ENCODE measurements at places on chromosomes 16 and 17.

- DNase-seq: no peak
These were observed 189.1 kb upstream of the ANKFN1 start for GRCh38 chr17:55964191-55964590.

DNA sequence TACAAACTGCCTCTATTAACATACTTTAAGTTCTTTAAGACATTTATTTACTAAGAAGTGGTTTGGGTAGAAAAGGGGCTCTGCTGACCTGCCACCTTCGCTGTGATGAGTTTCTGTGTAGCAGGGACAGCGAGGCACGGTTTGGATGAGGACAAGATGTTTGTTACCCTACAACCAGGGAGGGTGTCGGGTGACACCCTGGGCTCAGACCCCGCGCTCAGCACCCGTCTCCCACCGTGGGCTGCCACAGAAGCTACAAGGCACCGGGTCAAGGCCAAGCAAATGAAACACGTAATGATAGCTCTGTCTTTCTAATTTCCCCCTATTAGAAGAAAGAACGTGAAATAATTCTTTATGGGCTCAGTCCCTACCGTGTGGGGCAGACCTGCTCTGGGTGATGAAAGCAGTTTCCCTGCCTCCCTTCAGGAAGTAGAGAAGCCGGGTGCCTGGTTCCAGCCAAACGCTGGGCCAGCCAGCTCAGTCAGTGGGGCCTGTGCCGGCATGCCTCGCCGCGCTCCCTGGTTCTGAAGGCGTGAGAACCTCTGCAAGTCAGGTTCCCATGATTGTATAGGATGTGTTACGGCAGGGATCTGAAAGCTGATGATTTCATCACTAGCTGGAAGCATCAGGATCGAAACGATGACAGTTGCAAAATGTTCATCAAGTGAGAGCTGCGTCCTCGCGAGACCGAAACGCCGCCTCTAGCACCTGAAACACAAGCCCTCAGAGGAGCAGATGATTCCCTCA, 3.9 kb downstream of the ZNF750 start:
- DNase-seq: no peak

DNA sequence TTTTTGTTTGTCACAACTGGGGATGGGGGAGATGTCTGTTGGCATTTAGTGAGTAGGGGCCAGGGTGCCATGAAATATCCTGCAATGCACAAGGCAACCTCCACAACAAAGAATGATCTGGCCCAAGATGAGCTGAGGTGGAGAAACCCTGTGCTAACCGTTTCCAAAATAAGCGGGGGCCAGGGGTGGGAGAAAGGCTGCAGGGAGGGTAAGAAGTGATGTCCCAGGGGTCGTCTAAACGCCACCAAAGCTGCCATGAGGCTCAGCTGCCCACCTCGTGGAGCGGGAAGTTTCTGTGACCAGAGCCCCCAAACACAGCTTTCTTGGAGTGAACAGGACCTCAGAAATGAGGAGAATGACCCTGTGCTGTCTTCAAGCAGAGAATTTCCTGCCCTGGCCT, 76.5 kb upstream of the CDH5 start:
- DNase-seq: no peak

GRCh38 chr16:85576944-85577343, 36.2 kb upstream of the GSE1 start:
- no peak for DNase-seq

GRCh38 chr17:59829217-59830006, 63.3 kb downstream of the TUBD1 start:
- no peak for DNase-seq

- DNase-seq: no peak
These were observed at the start of gene B4GALNT2 for GRCh38 chr17:49132699-49133364. TSS of gene B4GALNT2 (plus strand) at chr17:49132769. CDS start at chr17:49132793, 24 bp downstream.

GRCh38 chr16:11327277-11328171, 17.7 kb upstream of the RMI2 start:
- DNase-seq: no peak

DNA sequence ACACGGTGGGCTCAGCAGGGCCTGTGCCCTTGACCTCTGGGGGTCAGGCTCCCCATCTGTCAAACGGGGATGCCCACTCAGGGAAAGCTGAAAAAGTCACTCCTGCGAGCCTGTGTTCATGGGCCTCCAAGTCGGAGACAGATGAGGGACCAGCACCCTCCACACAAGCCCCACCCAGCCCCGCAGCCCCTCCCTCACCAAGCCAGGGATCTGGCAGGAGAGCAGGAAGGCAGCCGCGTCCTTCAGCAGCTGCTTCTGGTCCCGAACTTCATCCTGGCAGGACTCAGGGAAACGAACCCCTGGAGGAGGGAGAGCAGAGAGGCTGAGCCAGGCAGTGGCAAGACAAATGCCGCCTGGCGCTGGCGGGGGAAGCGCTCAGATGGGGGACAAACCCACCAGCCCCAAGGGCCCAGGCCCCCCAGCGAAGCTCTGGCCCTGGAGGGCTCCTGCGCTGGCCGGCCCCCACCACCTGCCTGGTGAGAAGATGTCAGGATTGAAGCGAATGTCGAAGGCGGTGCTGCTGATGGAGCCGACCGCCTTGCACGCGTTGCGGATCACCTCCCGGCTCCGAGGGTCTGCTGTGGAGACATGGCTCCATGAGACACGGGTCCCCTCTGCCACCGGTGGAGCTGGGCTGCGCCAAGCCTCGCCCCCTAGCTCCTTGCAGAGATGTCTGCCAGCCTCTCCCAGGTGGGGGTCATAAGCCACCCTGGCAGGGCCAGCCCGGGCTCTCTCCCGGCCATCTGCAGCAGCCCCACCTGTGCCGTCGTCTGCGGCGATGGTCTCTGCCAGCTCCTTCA, 15.4 kb downstream of the CLUH start:
- no peak for DNase-seq

DNA sequence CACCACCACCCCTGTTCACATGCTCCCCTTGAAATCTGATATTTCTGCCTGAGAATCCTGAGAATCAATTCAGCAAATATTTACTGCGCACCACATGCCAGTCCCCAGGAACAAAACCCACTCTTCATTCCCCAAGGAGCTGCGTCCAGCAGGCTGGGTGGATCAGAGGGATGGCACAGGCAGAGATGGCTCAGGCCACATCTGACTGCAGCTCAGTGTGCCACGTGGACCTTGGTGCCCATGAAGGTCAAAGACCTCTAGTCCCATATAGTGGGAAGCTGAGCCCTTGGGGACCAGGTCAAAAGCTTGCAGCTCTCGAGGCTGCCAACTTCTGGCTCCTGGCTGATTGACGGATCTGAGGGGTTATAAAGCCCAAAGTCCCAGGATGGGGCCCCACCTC, 31.8 kb downstream of the CD300LF start:
- DNase-seq: no peak
